ENCODE measurements at places on chromosomes 11 and 22.

GRCh38 chr11:63698976-63699733 is 17.9 kb downstream of the RTN3 start:
- H3K4me1 ChIP-seq, result no peaks in the 10 kb centered on the region
- no peak overlapping the region for H3K27ac ChIP-seq
- no peak for DNase-seq
- H3K36me3 ChIP-seq, result peaks cover 4% of the 10 kb centered on the region

GRCh38 chr22:37378642-37379058 is 48.6 kb downstream of the ELFN2 start:
- H3K4me1 ChIP-seq, result no peaks in the 10 kb centered on the region
- no peak overlapping the region for H3K4me3 ChIP-seq
- H3K36me3 ChIP-seq, result no peaks in the 10 kb centered on the region
- H3K27me3 ChIP-seq, result peaks cover 14% of the 10 kb centered on the region

DNA sequence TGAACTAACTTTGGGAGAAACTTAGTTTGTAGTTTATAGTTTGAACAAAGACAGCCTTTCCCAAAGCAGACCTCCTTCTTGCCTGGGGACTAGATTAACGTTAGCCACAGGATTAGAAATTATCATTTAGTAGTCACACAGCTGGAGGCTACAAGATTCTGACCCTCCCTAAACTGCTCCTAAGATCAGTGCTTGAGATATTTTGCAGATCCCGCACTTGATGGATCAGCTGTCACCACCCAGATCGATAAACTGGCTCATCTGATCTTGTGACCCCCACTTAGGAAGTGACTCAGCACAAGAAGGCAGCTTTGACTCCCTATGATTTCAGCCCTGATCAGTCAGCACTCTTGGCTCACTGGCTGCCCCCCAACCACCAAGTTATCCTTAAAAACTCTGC is 1.6 kb downstream of the SLC22A24 start:
- no peak overlapping the region for H3K4me3 ChIP-seq
- no peaks in the 10 kb centered on the region for H3K36me3 ChIP-seq
- DNase-seq, result no peak
- no peak overlapping the region for H3K27ac ChIP-seq
- H3K27me3 ChIP-seq, result no peaks in the 10 kb centered on the region
- no peaks in the 10 kb centered on the region for H3K4me1 ChIP-seq

GRCh38 chr11:118263695-118264568 is at the start of gene MPZL2:
Gene MPZL2 (minus strand): TSS chr11:118264297. CDS start chr11:118264153, 144 bp downstream.
- no peaks in the 10 kb centered on the region for H3K36me3 ChIP-seq
- H3K4me1 ChIP-seq, result peaks cover 17% of the 10 kb centered on the region
- H3K27ac ChIP-seq, result no peak within 1 kb of the TSS
- no peaks in the 10 kb centered on the region for H3K27me3 ChIP-seq
- DNase-seq, result no peak

- peak within 1 kb of the TSS; percentile 92 for H3K27ac ChIP-seq
- DNase-seq, result no peak
- H3K4me3 ChIP-seq, result peak within 1 kb of the TSS; percentile 79
- H3K36me3 ChIP-seq, result peaks cover 9% of the 10 kb centered on the region
These were observed at the start of gene XNDC1N for GRCh38 chr11:71927820-71928736. Gene XNDC1N (minus strand): TSS chr11:71928594. CDS start chr11:71923353, 5,241 bp downstream.

- H3K4me3 ChIP-seq, result no peak overlapping the region
- H3K4me1 ChIP-seq, result no peaks in the 10 kb centered on the region
- no peaks in the 10 kb centered on the region for H3K36me3 ChIP-seq
- no peak for DNase-seq
- H3K27ac ChIP-seq, result no peak overlapping the region
These were observed 325.8 kb upstream of the B3GAT1 start for GRCh38 chr11:134737563-134738510.

GRCh38 chr22:41359376-41359775 is 22.4 kb upstream of the TEF start:
- H3K4me3 ChIP-seq, result no peak overlapping the region
- H3K4me1 ChIP-seq, result no peaks in the 10 kb centered on the region
- H3K27me3 ChIP-seq, result no peaks in the 10 kb centered on the region
- H3K27ac ChIP-seq, result no peak overlapping the region
- peaks cover 41% of the 10 kb centered on the region for H3K36me3 ChIP-seq

DNA sequence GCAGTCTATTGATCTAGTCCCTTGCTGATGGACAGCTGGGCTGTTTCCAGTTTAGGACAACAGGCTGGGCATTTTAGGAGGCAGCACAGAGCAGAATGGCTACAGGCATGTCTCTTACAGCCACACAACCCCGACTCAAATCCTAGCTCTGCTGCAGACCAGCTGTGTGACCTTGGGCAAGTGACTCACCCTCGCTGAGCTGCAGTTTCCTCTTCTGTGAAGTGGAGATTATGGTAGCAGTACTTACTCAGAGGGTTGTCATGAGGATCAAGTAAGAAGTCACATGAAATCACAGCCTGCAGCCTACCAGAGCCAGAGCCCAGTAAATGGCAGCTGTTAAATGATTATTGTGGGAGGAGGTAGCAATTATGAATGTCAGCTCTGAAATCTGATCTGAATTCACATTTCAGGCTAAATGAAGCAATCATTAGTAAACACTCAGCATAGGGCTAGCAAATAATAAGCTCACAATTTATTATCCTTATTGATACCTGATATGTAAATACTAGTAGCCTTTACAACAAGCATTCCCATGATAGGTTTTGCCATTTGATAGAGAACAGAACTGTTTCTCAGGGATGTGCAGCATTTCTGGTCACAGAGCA is 58.9 kb downstream of the MYEOV start:
- H3K4me1 ChIP-seq, result no peaks in the 10 kb centered on the region
- no peak for DNase-seq
- H3K4me3 ChIP-seq, result no peak overlapping the region
- H3K27ac ChIP-seq, result no peak overlapping the region
- H3K27me3 ChIP-seq, result no peaks in the 10 kb centered on the region

DNA sequence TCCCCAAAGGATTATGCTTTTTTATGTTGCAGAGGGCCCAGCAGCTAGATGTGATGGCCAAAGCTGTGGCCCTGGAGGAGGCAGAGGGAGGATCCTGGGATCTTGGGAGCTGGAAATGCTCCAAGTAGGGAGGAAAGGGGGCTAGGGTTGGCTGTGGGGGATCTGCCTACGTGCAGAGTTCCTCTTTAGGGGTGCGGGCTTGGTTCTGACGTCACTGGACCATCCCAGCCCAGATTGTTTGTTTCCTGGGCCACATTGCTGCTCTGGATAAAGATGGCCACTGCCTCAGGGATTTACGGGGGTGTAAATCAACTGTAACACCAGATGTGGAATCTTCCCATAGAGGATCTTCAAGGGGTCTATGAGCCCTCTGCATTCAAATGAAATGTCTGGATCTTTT is 110.3 kb upstream of the SYT13 start:
- H3K4me3 ChIP-seq, result no peak overlapping the region
- H3K27ac ChIP-seq, result no peak overlapping the region

DNA sequence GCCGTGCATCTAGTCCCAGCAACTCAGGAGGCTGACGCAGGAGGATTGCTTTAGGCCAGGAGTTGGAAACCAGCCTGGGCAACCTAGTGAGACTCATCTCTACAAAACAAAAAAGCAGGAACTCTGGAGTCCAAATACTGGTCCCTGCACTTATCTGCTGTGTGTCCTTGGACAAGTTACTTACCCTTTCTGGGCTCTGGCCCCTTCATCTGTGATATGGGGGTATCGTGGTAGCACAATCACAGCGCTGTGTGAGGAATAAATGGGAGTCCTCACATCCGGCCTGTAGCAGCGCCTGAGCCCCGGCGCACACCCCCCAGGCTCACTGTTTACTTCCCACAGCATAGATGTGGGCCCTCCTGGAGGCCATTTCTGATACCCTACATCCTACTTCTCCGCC is 44.2 kb upstream of the MYH9 start:
- H3K36me3 ChIP-seq, result no peaks in the 10 kb centered on the region
- no peak for DNase-seq
- H3K4me3 ChIP-seq, result no peak overlapping the region
- H3K4me1 ChIP-seq, result peaks cover 22% of the 10 kb centered on the region
- H3K27ac ChIP-seq, result no peak overlapping the region
- no peaks in the 10 kb centered on the region for H3K27me3 ChIP-seq

- DNase-seq, result no peak
- no peaks in the 10 kb centered on the region for H3K36me3 ChIP-seq
- H3K4me3 ChIP-seq, result no peak overlapping the region
- H3K4me1 ChIP-seq, result no peaks in the 10 kb centered on the region
- no peaks in the 10 kb centered on the region for H3K27me3 ChIP-seq
These were observed 1167.6 kb downstream of the JRKL start for GRCh38 chr11:97557399-97557798.
